ENCODE measurements at places on chromosomes 5 and 9. TPM values are rescaled to one million over a fixed set of nuclear protein-coding genes. Genes with fewer than 3 reads are reported as not detected.

DNA sequence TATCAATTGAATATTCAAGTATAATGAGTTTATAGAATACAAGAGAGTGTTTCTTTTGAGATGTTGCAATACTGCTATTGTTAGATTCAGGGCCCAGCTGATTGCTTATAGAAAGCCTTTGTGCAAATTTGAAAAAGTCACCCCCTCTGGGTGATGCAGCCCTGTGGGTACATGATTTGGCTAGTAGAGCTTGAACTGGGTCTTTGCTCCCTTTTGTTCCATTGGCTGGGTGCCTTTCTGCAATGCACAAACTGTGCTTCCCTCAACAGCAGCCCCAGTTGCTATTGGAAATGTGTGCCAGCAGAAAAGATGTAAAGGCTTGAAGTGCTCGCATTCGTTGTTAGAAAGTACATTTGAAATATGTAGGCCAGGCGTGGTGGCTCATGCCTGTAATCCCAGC, 61.8 kb upstream of the CEMIP2 start:
- peak overlapping the region; percentile 46 for H3K27ac ChIP-seq
- no peak for DNase-seq
- H3K36me3 ChIP-seq = no peaks in the 10 kb centered on the region
- no peak overlapping the region for H3K4me3 ChIP-seq
- no peaks in the 10 kb centered on the region for H3K4me1 ChIP-seq
- no peaks in the 10 kb centered on the region for H3K27me3 ChIP-seq

- no peaks in the 10 kb centered on the region for H3K27me3 ChIP-seq
- H3K4me1 ChIP-seq = no peaks in the 10 kb centered on the region
- H3K27ac ChIP-seq = peak overlapping the region; percentile 63
- H3K36me3 ChIP-seq = no peaks in the 10 kb centered on the region
Measured at GRCh38 chr5:173035904-173036707, 20.0 kb upstream of the CREBRF start.

- no peak for DNase-seq
- H3K4me3 ChIP-seq = no peak overlapping the region
- no peak overlapping the region for H3K27ac ChIP-seq
- no peaks in the 10 kb centered on the region for H3K4me1 ChIP-seq
- no peaks in the 10 kb centered on the region for H3K36me3 ChIP-seq
- no peaks in the 10 kb centered on the region for H3K27me3 ChIP-seq
Measured at GRCh38 chr5:9657819-9658218, 27.7 kb upstream of the TAS2R1 start.

DNA sequence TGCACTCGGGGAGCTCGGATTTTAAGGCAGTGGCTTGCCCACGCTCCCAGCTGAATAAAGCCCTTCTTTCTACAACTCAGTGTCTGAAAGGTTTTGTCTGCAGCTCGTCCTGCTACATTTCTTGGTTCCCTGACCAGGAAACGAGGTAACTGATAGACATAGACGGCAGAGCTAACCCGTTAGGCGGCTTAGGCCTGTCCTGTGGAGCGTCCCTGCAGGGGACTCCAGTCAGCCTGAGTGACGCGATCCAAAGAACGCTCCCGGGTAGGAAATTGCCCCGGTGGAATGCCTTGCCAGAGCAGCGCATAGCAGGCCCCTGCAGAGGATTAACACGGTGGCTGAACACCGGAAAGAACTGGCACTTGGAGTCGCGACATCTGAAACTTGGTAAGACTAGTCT, 1.8 kb upstream of the SELENOP start:
- H3K36me3 ChIP-seq = no peaks in the 10 kb centered on the region
- no peak overlapping the region for H3K4me3 ChIP-seq
- H3K27ac ChIP-seq = no peak overlapping the region
- DNase-seq = no peak
- no peaks in the 10 kb centered on the region for H3K4me1 ChIP-seq

Gene PCDHB10
- 0.17 TPM for total RNA-seq

Gene MSANTD3
- total RNA-seq = 11.7 TPM

Gene BAAT
- 0.30 TPM for total RNA-seq
